Activated T-cell treated with anti-CD3 and anti-CD28 coated beads, Interleukin-2, amount 50 U/mL, for 4 hours (primary cell): ENCODE measurements at places on chromosomes 13 and 19.

GRCh38 chr13:48317511-48318376 lies 14.2 kb downstream of the RB1 start:
- no peak for DNase-seq

DNA sequence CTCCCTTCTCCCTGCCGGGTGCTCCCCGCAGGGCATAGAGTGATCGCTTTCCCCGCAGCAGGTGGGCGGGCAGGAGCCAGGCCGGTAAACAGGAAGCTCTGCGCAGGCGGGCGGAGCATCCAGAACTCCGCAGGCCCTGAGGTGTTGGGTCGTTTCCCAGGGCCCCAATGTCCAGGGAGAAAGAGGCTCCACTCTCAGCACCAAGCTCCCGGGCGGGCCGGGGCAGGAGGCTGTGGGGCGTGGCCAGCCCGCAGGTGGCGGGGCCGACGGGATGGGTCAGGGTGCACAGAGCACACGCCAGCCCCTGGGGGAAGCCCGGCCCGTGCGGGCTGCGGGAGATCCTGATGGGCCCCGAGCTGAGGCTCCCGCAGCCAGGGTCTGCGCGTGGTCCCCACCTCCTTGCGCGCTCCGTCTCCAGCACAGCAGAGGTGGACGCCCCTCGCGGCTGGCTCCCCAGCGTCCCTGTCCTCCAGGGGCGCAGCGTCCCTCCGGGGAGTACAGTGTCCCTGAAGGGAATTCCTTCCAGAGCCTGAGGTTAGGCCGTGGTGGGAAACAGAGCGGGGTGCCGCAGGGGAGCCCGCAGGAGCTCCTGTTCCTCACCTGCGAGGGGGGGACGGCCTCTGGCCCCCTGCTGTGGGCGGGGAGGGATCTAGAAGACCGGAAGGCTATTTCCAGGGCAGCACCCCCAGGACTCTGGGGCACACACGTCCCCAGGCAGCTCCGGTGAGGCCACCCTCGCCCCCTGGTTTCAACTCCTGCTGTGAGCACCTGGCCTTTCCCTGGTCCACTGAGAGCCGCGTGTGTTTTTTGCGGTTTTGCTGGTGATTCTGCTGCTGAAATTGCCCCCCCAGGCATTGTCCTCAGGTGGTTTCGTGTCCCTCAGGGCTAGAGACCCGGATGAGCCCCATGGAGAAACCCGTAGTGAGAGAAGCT lies 12.2 kb downstream of the PIP5K1C start:
- no peak for DNase-seq

DNA sequence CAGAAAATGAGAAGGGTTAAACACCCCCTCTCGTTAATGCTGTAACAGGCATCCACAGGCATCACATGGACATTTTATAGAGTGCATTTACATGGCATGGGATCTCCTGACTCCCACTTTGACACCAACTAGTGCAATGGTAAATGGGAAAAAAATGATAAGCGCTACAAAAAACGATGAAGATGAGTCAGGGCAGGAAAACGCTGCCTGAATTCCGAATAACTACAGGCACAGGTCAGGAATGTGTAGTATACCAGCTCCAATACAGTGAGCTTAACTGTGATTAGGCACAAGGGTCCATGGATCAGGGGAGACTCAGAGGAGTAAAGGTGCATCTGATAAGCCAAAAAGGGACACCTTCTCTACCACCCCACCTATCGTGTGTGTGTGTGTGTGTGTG lies 223.6 kb downstream of the FOXO1 start:
- no peak for DNase-seq

- no peak for DNase-seq
Observed at GRCh38 chr19:18496980-18497256, 25.0 kb downstream of the ELL start.

DNA sequence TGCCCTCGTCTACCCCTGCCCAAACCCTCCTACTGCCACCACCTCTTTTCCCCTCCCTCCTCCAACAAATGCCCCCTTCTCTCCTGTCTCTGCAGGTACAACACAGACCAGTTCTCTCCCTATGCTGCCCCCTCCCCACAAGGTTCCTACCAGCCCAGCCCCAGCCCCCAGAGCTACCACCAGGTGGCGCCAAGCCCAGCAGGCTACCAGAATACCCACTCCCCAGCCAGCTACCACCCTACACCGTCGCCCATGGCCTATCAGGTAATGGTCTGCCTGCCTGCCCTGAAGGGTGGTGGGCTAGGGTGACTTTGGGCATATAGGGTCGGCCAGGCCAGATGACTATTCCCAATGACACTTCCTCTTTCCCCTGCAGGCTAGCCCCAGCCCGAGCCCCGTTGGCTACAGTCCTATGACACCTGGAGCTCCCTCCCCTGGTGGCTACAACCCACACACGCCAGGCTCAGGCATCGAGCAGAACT lies 6.5 kb upstream of the TIMM50 start:
- DNase-seq, result peak; percentile 73

- no peak for DNase-seq
Observed at GRCh38 chr13:102940770-102941169, 94.9 kb downstream of the ERCC5 start.

GRCh38 chr19:38734426-38735256 lies 9.6 kb downstream of the CAPN12 start:
- DNase-seq, result no peak

DNA sequence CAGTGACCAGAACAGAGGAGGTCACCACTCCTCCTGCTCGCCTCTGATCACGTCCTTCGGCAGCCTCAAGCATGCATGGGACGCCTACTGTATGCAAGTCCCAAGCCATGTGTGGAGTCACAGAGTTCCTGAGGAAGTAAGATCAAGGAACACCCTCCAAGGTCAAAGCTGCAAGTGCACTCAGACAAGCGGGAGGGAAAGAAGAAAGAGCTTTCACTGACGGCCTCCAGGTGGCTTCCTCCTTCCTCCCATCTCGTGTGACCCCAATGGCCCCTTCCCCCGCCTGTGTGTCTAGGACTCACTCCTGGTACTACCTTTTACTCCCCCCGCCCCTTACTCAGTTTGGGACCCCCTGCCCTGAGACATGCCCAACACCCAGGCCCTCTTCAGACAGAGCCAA lies 6.1 kb downstream of the HAUS8 start:
- no peak for DNase-seq

GRCh38 chr13:20974981-20975585 lies 72.5 kb upstream of the XPO4 start:
- no peak for DNase-seq

DNA sequence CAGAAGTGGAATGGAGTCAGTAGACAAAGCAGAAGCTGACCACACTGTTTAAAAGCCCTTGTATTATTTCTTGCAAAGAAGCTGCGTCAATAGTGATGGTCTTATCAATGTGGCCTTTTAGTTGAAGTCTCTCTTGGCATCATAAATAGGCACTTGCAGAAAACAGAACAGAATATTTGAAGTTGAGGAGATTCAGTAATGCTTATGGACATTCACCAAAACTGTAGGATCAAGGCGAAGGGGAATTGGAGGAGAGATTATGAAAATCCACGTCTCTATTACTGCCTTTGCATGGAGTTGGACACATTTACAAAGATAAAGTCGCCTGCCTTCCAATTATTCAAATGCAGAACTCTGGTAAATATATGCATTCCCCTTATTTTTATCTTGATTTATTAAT lies 1482.8 kb downstream of the EFNB2 start:
- no peak for DNase-seq

DNA sequence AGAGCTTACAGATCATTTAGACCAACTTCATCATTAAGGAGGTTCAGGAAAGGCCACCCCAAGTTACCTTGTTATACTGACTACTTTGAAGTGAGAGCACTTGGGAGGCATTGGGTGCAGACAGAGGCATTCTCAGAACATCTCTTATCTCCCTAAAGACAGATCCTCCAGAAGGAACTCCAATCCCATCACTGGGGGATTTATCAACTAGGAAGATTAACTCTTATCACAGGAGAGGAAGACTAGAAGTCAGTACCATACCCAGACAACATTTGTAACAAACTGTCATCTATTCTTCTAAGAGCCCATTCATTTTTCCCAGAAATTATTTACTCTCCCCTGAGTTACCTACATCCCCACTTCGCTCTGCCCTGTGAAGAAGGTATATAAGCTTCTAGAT lies 5.8 kb upstream of the RFXAP start:
- DNase-seq, result no peak

- no peak for DNase-seq
Observed at GRCh38 chr13:100297413-100297812, 208.5 kb downstream of the PCCA start.

- DNase-seq, result no peak
Observed at GRCh38 chr19:18648973-18649315, 12.1 kb downstream of the KLHL26 start.

DNA sequence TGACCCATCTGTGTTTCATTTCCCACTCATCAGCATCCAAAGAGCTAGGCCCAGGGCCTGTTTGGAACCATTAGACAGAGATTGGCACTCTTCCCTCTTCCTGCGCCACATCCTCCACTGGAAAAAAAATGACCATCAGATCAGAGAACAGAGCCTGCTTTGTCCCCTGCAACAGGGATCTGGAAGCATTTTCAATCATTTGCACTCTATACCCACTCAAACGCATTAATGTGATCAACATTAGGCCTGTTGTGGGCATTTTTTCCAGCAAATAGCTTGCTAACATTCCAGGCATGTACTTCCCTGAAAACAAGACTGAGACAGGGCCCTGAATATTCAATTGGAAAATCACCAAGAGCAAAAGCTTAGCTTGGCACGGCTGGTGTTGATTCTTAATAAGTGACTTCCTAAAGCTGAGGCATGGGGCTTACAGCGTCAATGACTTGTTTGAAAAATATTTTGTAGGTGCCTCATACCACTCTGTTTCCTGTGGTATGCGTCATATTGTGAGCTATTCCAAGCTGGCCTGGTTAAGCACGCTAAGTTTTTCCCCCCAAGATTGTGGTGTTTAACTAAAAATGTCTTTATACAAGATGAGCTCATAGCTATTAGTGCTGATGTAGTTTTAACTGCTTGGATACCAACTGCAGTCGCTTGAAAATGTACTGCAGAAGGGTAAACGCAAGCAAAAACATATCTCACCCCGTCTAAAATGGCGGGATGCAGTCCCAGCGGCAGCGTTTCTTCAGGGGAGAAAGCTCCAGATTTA lies 404.4 kb downstream of the SPRY2 start:
- DNase-seq, result no peak

DNA sequence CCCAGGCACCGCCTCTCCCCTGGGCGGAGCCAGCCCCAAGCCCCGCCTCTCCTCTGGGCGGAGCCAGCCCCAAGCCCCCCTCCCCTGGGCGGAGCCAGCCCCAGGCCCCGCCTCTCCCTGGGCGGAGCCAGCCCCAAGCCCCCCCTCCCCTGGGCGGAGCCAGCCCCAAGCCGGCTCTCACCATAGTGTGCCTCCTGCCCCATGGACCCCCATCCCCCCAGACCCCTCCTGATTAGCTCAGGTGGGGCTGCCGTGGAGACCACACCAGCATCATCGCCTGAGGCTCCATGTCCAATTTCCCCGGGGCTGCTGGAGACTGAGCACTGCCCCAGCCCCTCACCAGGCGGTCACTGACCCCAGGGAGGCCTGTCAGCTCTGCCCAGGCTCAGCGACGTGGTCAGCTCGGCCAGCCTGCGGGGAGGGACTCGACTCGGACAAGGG lies 4.2 kb upstream of the MADCAM1 start:
- no peak for DNase-seq

DNA sequence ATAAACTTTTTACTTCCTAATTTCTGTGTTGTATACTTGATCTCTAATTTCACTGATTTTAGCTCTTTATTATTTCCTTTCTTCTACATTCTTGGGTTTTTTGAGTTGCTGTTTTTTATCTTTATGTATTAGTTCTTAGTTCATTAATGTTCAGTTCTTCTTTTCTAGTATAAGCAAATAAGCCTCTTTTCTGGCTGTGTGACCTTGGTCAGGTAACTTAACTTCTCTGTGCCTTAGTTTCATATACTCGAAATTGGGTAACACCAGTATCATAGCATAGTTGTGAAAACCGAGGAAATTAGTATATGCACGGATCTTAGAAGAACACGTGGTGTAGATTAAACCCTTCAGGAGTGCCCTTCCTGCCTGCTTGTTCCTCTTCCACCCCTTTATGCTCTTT lies 130.2 kb upstream of the C1QTNF9B start:
- DNase-seq, result no peak

- no peak for DNase-seq
Observed at GRCh38 chr13:104949840-104950740, 1585.4 kb downstream of the EFNB2 start.

- no peak for DNase-seq
Observed at GRCh38 chr13:70520275-70521036, 412.2 kb upstream of the KLHL1 start.

DNA sequence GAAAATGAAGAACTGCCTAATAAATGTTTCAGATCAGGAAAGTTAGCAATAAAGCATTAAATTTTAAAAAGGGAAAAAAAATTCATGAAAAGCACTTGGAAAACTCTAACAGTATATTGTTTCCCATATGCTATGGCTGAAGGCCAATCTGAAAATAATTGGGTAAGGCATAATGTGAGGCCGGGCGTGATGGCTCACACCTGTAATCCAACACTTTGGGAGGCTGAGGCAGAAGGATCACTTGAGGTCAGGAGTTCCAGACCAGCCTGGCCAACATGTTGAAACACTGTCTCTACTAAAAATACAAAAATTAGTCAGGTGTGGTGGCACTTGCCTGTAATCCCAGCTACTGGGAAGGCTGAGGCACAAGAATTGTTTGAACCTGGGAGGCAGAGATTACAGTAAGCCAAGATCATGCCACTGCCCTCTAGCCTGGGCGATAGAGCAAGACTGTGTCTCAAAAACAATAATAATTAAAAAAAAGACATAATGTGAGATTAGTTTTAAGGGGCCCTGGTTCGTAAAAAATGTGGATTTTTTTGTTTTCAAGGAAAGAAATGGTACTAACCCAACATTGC lies 15.2 kb downstream of the INTS6 start:
- no peak for DNase-seq

DNA sequence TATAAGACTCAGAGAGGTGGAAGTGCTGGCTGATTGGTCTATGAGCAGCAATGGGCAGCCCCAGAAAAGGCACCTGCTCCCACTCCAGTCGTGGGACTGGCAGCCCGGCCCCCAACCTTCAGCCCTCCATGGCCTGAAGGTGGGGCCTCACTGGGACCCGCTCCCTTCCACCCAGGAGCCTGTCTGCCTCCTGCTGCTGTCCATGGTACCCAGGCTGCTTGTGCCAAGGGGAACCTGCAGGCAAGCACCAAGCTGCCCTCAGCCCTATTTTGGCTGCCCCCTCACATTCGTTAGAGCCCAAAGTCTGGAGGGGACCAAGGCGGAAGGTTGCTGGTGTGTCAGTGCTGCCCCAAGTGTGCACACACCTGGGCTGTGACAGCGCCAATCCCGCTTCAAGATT lies 2304.9 kb downstream of the PCDH9 start:
- no peak for DNase-seq
